ENCODE measurements at places on chromosomes 3 and 15.

GRCh38 chr3:118688396-118688884 is 346.2 kb downstream of the IGSF11 start:
- no peak for DNase-seq

- DNase-seq: no peak
Observed at GRCh38 chr15:51782357-51782896, 31.0 kb downstream of the TMOD2 start.

GRCh38 chr3:133674290-133674919 is 12.7 kb upstream of the TOPBP1 start:
- peak; percentile 22 for DNase-seq

- no peak for DNase-seq
Observed at GRCh38 chr3:193348686-193349085, 29.9 kb downstream of the ATP13A5 start.

DNA sequence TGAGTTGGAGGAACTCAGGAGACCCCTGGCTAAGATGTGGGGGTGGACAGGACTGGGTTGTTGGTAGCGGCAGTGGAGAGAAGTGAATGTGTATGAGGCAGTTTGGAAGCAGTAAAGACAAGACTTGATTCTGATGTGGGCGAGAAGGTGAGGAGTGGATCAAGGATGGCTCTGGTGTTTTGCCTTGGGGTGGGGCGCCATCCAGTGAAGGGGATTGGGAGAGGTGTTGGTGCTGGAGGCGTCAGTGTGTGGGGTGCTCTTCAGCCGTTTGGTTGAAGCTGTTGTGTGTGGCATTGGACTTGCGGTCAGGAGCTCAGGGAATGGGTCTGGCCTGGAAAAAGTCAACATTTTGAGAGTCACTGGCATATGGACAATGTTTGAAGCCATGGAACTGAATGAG is 13.3 kb downstream of the FAN1 start:
- DNase-seq: no peak

- DNase-seq: peak; percentile 69
Observed at GRCh38 chr15:77081971-77082370, 11.1 kb upstream of the TSPAN3 start.

GRCh38 chr3:10915376-10915775 is 77.2 kb upstream of the SLC6A1 start:
- DNase-seq: no peak

GRCh38 chr3:102599819-102600576 is 165.2 kb downstream of the ZPLD1 start:
- DNase-seq: no peak

- DNase-seq: no peak
Observed at GRCh38 chr15:101362986-101363566, 68.0 kb upstream of the SNRPA1 start.

DNA sequence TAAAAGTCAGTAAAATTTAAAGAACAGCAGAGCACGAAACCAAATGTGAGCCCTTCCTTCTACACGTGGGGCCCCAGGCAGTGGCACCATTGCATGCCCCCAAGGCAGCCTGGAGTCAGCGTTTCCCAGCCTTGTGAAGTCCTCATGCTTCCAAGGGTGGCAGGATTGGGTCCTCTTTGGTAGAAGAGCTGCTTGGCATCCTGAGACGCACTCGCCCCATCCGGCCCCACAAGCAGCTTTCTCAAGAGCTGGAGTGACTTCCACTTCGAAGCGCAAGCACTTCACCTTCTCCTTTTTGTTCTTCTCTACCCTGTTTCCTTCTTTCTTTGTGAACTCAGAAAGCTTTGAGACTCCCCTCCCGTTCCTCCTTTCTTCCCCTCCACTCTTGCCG is 34.7 kb downstream of the ZNF710 start:
- no peak for DNase-seq

DNA sequence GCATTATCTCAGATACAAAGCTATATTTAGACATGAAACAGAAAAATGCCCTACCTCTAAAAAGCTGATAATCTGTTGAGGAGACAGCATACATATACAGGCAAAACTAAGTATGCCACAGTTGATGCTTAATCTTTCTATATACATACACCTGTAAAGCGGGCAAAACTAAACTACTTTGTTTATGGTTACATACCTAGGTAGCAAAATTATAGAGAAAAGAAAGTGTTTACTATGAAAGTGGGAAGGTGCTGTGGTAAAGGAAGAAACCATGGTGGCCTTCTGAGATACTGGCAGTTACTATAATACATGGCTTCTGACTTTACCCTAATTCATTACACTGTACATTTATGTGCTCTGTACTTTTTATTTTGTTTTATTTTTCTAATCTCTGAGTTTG is 36.0 kb upstream of the NR1I2 start:
- no peak for DNase-seq

DNA sequence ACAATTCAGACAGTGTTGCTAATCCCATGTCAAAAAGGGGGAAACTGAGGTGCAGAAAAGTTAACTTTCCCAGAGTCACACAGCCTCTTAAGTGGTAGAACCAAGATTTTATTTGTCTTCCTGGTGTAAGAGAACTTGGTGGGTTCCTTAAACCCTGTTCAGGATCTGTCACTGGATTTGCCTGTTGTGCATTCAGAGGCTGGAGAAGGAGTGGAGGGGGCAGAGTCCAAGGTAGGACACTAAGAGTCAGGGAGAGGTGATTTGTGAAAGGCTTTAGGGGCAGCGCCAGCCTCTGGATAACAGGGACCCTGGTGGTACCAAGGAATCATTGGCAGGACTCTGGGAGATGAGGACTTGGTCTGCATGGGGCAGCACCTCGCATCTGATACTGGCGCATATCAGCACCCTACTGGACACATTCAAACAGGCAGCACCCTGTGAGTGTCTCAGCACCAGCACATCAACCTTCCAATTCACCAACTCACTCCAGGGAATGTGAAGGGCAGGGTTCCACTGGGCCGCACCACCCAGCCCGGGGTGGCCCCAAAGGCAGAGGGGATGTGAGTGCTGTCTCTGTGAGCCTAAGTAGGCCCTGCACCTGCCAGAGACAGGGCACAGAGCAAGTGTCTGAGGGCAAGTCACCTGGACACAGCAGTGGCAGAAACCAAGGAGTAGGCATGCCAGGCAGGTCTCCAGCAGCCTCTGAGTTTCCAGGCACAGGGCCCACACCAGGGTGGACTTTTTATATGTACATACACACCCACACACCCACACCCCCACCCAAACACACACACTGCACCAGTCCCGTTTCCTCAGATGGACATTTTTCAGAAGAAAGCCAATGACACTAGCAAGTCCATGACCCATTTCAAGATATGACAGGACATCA is 71.6 kb downstream of the LIPC start:
- DNase-seq: no peak

DNA sequence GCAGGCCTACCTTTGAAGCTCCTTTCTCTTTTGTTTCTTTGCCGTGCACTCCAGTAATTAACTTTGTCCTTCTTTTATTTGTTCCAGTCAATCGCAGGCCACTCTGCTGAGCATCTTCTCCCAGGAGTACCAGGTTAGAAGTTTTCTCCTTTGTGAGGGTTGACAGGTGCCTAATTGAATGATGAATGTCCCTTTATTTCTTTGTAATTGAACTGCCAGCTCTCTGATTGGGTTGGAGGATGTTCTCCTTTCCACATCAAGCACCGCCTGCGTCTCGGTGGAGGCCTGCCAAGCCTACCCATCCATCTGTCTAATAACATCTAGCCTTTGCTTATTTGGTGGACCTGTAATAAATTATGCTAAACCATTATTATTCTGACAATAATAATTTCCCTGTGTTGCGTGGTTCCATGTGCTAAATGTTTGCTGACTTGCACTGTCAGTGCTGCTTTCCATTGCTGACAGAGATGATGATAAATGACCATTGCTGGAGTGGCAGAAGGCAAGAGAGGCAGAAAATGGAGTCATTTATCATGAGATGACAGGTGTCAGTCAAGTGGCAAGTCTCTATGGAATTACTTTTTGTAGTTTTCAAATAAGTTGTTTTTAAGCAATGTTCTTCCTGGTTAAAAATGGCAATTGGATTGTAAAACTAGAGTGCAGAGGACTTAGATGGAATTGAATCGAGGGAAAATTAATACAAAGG is 64.9 kb downstream of the CDIN1 start:
- DNase-seq: peak; percentile 22

DNA sequence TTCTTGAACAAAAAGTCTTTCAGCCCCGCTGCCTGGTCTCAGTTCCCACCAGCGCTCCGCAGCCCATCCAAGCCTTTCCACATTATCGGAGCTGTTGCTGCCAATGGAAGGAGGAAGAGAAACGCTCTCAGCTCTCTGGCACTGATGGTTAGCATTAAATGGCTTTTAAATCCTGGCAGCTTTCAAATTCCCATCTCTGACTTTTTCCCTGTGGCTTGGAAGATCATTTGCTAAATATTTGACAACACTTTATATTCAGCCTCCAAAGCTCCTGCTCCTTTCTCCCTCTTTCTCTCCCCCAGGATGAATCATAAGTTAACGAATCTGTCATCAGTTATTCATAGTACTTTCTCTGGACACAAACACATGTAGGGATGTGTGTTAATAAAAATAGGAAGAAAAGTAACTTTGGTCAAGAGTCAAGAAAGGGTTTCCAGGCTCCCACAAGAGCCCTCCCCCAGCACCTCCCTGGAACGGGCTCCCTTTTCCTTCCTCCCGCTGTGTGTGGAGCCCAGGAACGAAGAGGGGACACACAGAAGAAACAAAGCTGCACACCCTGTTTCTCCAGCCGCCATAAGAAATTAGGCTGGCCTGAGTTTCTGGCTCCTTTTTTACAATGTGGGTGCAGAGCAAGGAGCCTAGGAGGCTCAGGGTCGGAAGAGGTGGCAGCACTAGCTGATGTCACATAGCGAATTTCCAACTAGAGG is 47.6 kb upstream of the TSEN2 start:
- DNase-seq: no peak

DNA sequence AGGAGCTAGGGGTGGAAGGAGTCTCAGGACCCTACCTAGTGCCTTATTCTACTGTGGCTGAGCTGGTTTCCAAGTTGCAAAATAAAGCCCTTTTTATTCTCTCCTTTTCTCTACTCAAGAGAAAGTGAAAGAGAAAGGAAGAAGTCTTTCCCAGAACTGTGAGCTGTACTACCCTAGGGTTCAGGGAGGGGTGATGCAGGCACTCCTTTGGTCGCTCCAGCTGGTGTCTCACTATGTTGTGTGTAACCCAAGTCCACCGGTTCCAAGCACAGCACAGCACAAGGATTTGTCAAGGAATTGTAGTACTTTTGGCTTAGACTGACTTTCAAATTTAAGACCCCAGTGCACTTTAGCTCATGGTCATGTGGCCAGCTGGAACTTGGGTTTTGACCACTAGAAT is 1721.7 kb downstream of the OTOL1 start:
- no peak for DNase-seq

DNA sequence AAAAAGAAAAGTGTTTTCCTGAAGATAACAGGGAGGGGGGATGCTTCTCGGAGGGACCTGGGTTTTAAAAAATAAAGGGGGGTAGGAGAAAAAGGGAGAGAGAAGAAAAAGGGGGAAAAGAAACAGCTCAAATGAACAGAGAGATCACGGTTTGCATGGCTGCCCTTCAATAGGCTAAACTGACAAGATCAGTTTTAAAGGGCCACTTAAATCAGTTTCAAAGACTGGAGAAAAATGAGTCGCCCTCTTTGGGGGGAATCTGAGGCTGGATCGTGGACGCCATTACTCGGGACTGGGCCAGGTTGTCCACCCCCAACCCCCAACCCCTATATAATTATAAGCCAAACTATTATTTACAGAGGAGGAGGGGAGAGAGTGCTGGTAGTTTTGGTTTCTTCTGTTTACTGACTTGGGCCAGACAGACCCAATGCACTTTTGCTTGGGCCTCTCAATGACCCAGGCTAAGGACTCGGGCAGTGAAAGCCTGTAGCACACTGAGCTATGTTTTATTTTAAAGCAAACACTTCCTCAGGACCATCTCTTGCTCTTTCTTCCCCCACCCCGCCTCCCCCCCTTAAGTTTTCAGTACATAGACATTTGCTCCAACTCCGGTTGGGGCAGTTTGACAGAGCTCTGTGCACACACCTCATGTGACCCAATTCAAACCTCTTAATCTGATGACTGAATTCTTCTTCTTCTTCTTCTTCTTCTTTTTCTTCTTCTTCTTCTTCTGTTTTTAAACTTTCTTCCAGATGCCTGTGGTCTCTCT is 6.3 kb downstream of the NR2F2 start:
- DNase-seq: peak; percentile 78

- no peak for DNase-seq
Observed at GRCh38 chr15:64697911-64698369, 77.4 kb downstream of the RBPMS2 start.

DNA sequence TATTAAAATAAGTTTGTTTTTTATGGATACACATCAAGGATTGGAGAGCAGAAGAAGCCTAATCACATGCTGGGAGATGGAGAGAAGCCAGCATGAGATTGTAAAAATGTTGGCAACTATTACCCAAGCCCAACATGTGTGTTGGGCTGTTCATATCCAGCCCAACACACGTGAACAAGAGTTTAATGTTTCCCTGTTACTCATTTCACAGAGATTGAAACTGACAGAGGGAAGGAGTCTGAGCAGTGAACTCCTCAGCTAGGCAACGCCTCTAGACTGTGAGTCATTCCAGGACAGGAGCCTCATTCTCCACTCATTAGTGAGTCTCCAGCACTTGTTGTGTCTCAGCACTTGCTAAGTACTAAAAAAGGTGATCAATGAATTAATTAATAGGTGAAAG is 43.2 kb upstream of the CMSS1 start:
- DNase-seq: no peak

GRCh38 chr3:130894130-130894985 is 474 bp downstream of the ATP2C1 start:
- peak; percentile 71 for DNase-seq

DNA sequence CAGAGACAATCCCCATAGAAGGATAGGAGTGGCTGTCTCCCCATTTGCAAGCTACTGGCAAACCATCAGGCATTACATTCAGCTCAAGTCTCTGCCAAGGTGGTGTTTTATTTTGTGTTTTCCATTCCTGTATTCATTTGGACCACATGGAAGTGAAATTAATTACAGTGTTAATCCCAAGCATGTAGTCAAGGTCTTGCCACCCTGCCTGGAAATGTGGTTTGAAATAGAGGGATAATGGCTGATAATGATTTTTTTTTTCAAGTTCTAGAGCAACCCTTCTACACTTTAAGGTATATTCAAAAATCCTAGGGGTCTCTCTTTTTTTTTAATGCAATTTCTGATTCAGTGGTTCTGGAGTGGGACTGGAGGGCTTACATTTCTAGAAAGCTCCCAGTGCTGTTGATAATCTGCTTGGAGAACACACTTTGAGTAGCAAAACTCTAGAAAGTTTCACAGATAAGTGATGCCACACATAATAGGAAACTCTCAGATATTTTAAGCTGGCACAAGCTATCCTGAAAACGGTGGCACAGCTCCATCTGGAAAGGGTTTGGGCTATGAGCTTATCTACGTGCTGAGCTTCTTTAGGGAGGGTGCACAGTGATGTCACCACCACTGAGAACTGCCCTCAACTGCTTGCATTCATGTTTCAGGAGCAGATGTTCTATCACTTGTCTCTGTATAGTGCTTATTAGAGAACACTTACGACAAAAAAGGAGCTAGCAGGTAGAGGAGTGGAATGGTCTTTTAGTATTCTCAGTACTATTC is 140.1 kb upstream of the IL12A start:
- no peak for DNase-seq

GRCh38 chr15:71551566-71551965 is 258.8 kb upstream of the NR2E3 start:
- no peak for DNase-seq

All from kidney (tissue), 22 donors.